ENCODE measurements at places on chromosomes 3 and 15. TPM values are rescaled to one million over a fixed set of nuclear protein-coding genes. Genes with fewer than 3 reads are reported as not detected.

Gene GOLGA8S
- total RNA-seq: not detected

Gene REC114
- total RNA-seq: not detected

Gene LRTM1
- total RNA-seq: not detected

GRCh38 chr3:148773805-148774204 is 53.8 kb upstream of the CPB1 start:
- DNase-seq: no peak

- no peak for DNase-seq
Measured at GRCh38 chr3:4956738-4957137, 22.5 kb upstream of the BHLHE40 start.

GRCh38 chr3:136070953-136071949 is 105.7 kb downstream of the PPP2R3A start:
- no peak for DNase-seq

DNA sequence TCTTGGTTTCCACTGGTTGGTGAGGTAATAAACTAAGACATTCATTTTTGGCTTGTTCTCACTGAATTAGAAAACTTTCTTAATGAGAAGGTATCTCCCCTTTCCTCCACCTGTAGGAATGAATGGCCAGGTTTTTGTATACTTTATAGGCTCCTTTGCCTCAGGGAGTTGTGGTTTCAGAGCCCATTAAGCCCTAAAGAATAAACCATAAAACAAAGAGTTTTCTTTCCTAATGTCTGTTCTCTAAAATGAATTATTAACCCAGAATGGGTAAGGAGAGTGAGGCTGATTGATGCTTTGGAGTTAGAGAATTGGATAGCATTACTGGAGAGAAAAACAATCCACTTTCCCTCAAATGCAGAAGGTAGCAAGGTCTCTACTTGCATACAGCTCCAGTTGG is 67.6 kb downstream of the TIGIT start:
- no peak for DNase-seq

GRCh38 chr15:101266034-101266433 is 11.3 kb downstream of the SELENOS start:
- DNase-seq: no peak

DNA sequence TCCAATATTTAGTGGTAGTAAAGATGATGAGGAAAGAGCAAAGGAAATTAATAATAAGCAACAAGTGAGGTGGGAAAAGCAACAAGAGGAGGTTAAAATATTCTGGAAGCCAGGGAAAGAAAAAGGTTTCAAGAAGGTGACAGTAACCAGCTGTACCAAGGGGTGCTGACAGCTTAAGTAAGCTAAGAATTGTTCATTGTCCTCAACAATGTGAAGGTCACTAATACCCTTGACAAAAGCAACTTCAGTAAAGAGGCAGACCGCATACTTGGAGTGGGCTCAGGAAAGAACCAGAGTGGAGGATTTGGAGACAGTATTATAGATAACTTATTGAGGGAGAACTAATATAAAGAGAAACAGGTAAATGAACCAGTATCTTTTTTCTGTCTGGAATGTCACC is 116.2 kb downstream of the GBE1 start:
- no peak for DNase-seq
